ENCODE measurements at places on chromosomes 1 and 21. TPM values are rescaled to one million over a fixed set of nuclear protein-coding genes. Genes with fewer than 3 reads are reported as not detected.

The PTPN14 gene
- 41.1 TPM for polyA plus RNA-seq

The CSMD2 gene
- polyA plus RNA-seq: 1.0 TPM

The FCRL4 gene
- not detected for polyA plus RNA-seq

The SPRR1B gene
- polyA plus RNA-seq: not detected

GRCh38 chr1:210477328-210477924 is 148.7 kb downstream of the HHAT start:
- DNase-seq: no peak

The OR2AK2 gene
- polyA plus RNA-seq: not detected

The CR1L gene
- 2.0 TPM for polyA plus RNA-seq

GRCh38 chr1:44696789-44697345 is 22.4 kb downstream of the ARMH1 start:
- no peak for DNase-seq

GRCh38 chr1:202711949-202712635 is 1.8 kb upstream of the SYT2 start:
- no peak for DNase-seq

- no peak for DNase-seq
These were observed 11.7 kb upstream of the PLEKHO1 start for GRCh38 chr1:150138044-150138443.

The PLA2G2D gene
- 0.04 TPM for polyA plus RNA-seq

The UTS2 gene
- not detected for polyA plus RNA-seq

DNA sequence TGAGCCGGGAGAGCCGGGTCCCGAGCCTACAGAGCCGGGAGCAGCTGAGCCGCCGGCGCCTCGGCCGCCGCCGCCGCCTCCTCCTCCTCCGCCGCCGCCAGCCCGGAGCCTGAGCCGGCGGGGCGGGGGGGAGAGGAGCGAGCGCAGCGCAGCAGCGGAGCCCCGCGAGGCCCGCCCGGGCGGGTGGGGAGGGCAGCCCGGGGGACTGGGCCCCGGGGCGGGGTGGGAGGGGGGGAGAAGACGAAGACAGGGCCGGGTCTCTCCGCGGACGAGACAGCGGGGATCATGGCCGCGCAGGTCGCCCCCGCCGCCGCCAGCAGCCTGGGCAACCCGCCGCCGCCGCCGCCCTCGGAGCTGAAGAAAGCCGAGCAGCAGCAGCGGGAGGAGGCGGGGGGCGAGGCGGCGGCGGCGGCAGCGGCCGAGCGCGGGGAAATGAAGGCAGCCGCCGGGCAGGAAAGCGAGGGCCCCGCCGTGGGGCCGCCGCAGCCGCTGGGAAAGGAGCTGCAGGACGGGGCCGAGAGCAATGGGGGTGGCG is 371 bp downstream of the ARID1A start:
- no peak for DNase-seq

The NPPA gene
- 1.2 TPM for polyA plus RNA-seq

DNA sequence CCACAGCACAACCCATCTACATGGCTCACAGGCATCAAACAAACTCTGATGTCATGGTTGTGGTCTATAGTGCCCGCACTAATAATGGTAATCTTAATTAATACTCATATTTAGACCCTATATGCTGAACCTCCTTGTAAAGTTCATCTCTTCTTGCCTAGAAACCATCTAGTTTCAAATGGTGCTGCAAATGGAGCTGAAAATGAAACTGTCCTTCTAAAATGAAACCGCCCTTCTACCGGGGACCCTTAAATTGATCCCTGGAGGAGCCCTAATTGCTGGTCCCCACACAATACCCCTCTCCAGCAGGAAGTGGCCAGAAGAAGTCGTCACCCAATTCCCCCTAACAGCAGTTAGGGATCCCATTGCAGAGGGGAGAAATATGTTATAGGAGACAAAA is 612.6 kb downstream of the MRPL39 start:
- DNase-seq: no peak

DNA sequence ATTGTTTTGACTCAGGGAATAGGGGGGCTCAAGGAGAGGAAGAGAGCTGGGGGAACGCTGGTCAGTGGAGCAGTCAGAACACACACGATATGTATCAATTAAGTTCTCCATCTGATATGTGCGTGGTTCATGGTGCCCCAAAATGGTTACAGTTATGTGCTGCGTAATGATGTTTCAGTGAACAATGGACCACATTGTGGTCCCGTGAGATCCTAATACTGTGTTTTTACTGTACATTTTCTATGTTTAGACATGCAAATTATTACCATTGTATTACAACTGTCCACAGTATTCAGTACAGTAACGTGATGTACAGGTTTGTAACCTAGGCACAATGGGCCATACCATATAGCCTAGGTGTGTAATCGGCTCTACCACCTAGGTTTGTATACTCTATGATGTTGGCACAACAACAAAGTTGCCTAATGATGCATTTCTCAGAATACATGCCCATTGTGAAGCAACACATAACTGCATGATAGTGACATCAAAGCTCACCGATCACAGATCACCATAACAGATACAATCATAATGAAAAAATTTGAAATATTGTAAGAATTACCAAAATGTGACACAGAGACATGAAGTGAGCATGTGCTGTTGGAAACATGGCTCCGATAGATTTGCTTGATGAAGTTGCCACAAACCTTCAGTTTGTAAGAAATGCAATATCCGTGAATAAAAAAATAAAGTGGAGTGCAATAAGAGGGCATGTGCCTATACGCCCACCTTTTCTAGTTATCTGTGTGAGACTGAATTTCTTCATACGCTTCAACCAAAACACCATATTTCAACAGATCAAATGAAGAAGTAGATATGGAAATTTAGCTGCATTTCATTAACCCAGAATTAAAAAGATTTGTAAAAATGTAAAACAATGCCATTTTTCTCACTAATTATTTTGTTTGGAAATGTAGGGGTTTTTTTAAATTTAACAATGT is 14.8 kb upstream of the TMEM54 start:
- DNase-seq: no peak

GRCh38 chr1:96472471-96472870 is 249.1 kb upstream of the PTBP2 start:
- DNase-seq: no peak

DNA sequence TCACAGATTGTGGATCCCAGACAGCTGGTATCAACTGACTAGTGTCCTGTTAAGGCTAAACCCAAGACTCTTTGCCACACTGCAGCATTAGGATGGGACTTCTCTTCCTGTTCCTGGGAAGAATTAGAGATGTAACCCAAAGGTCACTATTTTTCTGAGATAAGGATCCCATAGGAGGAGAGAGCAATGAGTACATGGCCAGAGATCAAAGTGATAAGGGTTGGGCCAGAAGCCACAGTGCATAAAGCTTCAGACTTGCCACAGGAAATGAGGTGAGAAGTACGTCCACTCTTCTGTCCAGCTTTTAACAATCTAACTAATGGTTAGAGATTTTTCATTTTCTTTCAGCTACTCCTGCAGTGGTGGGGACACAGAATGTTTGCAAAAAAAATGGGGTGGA is at the start of gene HSD3B1:
TSS of gene HSD3B1 (plus strand) at position 270 of the 400 bp plus-strand sequence. CDS start 267 bp downstream, outside the sequence.
- DNase-seq: no peak

The APCS gene
- polyA plus RNA-seq: not detected

DNA sequence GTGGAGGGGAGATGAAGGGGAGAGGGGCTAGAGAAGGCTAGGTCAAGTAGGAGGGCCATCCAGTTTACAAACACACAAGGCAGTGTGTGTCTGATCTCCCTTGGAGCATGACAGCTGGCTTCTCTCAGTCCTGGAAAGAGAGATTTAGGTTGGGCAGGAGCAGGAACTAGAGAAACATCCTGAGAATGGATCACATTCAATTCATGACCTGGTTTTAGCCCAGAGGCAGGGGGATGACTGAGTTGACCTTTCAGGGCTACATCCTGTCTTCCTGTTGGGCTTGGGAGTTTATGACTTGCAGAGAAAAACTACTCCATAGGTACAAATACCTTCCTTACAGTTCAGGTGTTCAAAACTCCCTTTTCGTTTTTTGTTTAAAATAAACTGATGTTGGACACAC is 97.0 kb downstream of the IGSF21 start:
- peak; percentile 14 for DNase-seq

The CCDC190 gene
- not detected for polyA plus RNA-seq

DNA sequence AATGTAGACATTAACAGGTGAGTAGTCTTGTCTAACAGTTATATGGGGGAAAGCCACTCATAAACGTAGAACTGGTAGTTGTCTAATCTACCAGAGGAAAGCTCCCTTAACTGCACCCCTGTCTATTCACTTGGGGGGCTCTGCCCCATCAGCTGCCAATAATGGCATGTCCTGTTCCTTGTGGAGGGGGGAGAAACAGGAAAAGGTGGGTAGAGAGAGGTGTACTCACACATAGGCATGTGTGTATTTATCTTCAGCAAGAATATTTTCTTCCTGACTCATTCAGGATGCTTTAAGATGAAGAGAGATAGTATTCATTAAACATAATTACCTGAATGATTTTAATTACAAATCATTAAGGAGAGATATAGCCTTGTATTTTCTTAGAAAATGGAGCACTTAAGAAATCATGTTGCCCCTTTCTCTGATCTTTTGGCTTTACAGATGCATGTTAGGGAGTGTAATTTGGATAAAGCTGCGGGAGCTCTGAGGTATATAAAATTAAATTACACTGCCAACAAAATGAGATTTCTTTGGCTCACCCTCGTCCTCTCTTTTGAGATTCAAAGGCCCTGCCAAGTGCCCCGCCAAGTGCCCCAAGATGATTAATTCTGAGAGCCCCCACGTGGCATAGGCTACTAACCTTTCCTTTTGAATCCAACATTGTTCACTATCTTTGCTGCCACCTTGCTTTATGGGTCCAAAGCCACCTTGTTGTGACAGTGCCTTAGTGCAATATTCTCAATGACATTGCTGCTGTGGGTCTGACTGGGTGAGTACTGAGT is 286.3 kb upstream of the LYPLAL1 start:
- DNase-seq: no peak

- DNase-seq: no peak
These were observed 31.4 kb downstream of the RNF115 start for GRCh38 chr1:145792484-145792883.

Measured in renal pelvis (tissue), 12 donors.